ENCODE measurements at places on chromosomes 4 and X. TPM values are rescaled to one million over a fixed set of nuclear protein-coding genes. Genes with fewer than 3 reads are reported as not detected.

PUDP gene
- total RNA-seq, result 27.1 TPM

POU3F4 gene
- total RNA-seq, result not detected

PRDM8 gene
- 0.66 TPM for total RNA-seq

ARSJ gene
- 1.2 TPM for total RNA-seq

PPBP gene
- 1.2 TPM for total RNA-seq

SPINK2 gene
- 0.80 TPM for total RNA-seq

CCNB3 gene
- total RNA-seq, result 0.71 TPM

P2RY10 gene
- total RNA-seq, result not detected

F8A2 gene
- total RNA-seq, result not detected

XK gene
- total RNA-seq, result 11.0 TPM

GRCh38 chrX:148771440-148771839 lies 271.0 kb downstream of the AFF2 start:
- DNase-seq, result no peak

DNA sequence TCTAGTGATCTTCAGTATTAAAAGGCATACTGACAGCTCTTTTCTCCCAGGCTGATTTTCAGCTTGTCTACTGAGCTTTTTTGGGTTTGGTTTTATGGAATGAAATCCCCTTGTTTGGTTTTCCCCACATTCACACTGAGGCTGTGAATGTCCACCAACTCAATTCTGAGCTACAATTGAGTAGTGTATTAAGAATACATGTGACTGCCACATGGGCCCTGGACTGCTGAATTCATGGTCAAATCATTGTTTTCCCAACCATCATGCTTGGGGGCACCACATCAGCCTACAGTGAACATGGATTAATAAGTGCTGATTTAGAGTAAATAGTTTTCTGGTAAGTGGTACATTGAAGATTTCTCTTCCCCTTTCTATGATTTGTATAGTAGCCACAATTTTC lies 32.4 kb downstream of the RTL9 start:
- no peak for DNase-seq

DNA sequence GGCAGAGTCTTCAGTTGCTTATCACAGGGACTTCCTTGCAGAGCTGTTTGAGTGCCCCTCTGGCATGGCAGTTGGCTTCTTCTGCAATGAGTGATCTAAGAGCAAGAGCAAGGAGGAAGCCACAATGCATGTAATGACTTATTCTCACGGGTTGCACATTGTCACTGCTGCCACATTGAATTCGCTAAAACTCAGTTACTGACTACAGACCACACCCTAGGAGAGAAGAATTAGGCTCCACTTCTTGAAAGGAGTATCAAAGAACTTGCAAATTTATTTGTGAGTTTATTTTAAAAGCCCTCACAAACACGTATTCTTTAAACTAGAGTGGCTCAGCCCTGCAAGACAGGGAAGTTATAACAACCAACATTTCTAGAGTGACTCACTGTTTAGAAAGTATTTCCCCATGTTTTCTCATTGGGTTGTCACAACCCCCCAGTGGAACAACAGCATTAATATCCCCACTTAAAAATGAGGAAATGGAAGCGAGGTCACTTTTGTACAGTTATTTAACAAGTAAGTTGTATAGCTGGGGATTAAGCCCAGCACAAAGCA lies 32.4 kb upstream of the RBPJ start:
- no peak for DNase-seq

GRCh38 chr4:94668724-94669123 lies 89.0 kb upstream of the BMPR1B start:
- no peak for DNase-seq

- DNase-seq, result no peak
These were observed 5.3 kb downstream of the EDA2R start for GRCh38 chrX:66633541-66633940.

DNA sequence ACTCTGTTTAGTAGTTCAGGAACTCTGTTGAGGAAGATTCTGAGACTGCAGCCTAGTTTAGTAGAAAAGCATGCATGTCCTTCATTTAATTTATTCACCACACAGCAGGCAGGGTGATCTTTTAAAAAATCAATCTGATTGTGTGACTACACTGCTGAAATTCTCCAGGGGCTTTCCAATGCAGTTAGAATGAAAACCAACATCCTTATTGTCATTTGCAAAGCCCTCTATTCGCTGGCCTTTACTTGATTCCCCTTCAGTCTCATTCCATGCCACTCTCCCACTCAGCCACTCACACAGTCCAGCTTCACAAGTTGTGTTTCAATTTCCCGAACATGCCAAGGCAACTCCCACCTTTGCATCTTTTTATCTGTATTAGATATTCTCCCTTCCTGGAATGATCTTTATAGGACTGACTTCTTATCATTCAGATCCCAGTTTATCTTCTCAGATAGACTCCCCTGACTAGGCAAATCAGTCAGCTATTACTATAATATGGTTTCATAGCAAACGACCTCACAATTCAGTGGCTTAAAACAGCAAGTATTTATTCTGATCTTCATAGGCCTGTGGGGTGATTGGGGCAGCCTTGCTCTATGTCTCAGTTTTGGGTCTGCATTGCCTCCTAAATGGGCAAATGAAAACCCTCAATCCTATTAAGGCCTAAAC lies 21.3 kb upstream of the FTHL17 start:
- DNase-seq, result no peak

DNA sequence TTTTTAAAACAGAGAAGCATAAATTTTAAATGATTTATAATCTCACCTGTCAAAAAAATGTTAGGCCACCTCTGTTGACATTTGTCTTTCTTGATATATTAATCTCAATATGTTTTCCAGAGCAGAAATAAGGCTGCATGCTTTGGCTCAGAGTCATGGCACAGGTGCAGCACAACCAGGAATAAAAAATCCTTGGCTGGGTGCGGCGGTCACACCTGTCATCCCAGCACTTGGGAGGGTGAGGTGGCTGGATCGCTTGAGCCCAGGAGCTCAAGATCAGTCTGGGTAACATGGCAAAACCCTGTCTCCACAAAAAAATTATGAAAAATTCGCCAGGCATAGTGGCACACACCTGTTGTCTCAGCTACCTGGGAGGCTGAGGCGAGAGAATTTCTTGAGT lies 18.1 kb downstream of the CPLX1 start:
- no peak for DNase-seq

DNA sequence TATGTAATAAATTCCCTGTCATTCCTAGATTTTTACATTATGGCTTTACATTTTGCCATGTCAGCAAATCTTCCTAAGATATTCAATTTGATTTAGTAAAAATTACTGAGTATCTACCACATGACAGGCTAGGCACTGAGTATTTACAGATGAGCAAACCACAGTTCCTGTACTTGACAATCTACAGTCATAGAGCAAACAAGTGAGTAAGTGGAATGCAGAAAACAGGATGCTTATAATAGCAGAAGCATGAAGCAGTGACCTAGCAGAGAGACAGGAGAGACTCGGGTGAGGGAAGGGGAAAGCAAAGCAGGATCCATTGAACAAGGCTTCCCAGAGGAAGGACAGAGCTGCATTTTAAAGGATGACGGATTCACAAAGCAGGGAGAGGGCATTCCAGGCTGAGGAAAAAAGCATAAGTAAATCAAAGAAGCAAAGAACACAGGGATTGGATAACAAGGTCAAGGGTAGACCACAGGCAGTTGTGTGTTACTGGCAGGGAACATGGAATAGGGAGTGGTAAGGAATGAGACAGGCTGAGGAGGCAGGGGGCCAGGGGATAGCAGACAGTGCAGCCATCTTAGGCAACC lies 124.7 kb upstream of the C1QTNF7 start:
- no peak for DNase-seq

- DNase-seq, result no peak
These were observed 104.8 kb upstream of the ENPEP start for GRCh38 chr4:110371016-110371770.

- DNase-seq, result no peak
These were observed at the start of gene SLC9B2 for GRCh38 chr4:103076747-103077347. Gene SLC9B2 (minus strand): TSS chr4:103076761. CDS start chr4:103067550, 9,211 bp downstream.

- no peak for DNase-seq
These were observed 46.7 kb downstream of the MAGEB17 start for GRCh38 chrX:16213961-16214360.

DNA sequence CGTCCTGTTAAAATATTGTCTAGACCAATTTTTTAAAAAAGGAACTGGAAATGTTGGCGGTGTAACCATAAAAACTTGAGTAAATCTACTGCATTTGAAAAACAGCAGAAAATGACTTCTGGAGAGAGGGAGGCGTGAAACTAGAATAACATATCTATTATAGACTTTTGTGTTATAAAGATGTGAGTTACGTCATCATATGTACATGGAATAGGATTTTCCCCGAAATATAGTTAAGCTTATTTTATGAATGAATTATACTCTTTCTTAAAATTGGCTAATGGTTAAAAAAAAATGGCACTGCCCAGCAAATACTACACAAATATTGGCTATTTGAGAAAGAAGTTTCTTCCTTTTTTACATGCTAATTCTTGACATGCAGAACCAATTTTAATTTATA lies 147.1 kb upstream of the TEX13C start:
- no peak for DNase-seq

DNA sequence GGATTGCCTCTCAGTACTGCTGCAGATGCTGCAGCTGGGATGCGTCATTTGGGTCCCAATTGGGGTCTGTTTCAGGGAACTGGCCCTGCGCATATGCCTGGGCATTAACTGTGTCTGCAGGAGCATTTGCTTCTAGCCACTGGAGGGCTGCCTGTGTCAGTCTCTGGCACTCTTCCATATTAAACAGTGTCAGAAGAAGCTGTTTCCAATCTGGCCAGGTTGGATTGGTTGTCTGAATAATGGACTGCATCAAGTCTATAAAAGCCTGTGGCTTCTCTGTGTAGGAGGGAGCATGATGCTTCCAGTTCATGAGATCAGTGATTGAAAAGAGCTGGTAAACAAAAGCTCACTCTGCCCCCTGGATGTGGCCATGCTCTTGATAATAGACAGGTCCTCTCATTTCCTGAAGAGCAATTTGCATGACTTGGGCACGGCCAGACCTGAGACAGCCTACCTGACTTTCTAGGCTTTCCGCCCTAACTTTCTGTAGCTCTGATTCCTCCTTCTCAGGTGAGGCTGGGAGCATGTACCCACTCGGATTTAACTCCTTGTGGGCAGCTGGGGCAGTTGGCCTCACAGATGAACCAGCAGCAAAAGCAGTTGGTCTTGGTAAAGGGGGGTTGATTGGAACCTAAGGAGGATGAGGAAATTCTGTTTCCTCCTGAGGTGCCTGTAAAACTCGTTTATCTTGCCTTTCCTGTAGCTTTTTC lies 29.2 kb downstream of the SULT1E1 start:
- DNase-seq, result no peak

GRCh38 chr4:80243274-80244018 lies 23.0 kb upstream of the FGF5 start:
- DNase-seq, result no peak

GRCh38 chr4:158599765-158600498 lies 71.8 kb downstream of the C4orf46 start:
- DNase-seq, result no peak

All from left ventricle myocardium inferior (tissue), 1 donor.